Activated CD4-positive, alpha-beta T cell treated with anti-CD3 and anti-CD28 coated beads for 24 hours (primary cell): ENCODE measurements at places on chromosomes 5 and 9.
A peak's percentile ranks its signal among the peaks of the same experiment; 100 is the strongest.

DNA sequence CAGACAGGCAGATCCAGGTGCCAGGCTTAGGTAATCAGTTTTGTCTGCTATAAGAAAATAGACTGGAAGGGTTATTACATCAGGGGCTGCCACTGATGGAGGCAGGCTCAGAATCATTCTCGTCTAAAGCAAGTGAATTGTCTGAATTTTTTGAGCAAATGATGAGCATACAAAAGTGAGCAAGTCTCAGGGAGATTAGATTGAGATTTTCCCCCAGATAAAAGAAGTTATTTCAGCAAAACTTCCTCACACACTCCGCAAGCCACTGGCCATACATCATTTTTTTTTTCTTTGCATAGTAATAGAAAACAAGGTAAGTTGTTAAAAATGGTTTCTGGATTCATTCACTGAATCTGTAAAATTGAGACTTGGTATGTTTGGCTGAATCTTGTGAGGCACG lies 52.9 kb downstream of the ZNF462 start:
- DNase-seq = no peak

DNA sequence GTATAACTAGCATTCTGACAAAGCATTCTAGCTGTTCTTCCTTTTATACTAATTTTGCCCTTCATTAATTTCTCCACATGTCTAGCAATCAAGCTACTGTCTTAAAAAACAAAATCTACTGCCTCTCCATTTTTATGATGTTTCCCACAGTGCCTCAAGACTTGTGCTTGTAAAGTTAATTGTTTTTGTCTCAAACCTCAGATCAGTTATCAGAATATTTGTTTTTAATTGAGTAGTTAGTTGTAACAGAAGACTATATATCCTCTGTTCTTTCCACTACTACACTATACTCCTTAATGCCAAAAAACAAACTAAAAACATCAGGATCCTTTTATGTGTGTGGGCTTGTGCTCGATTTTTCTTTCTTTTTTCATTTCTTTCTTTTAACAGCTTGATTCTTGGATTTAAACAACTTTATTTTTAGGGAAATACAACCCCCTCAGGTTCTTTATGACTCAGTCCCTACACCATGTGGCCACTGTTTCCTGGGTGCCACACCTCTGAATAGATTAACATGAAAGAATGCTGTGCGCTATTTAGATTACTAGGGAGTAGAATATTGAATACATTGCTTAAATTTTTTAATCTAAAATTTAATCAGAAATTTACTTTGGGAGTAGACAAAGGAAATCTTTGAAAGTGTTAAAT lies 1.2 kb downstream of the ASPN start:
- DNase-seq = no peak

DNA sequence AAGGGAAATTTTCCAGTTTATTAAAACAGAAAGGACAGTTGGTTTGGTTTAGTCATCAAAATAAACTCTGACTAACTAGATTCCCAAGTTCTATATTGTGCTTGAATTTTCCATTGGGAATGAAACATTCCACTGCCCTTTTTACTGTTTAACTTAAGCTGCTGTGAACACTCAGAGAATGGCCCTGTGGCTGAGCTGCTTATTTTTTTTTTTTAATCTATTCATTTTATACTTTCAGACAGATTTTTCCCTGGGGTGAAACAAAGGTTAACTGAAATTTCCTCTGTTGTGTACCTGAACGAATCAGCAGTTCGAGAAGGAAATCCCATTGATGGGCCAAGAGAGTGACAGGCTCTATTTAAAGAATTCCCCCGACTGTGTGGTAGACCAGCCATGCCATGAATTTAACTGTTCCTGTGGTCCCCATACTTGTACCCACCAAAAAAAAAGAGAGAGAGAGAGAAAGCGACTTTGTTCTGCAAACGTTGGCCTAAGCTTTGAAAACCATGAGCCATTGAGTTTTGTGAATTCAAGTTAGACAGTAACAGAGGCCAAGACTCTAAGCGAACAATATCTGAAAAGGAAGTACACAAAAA lies 138.7 kb upstream of the GRHPR start:
- DNase-seq = no peak

DNA sequence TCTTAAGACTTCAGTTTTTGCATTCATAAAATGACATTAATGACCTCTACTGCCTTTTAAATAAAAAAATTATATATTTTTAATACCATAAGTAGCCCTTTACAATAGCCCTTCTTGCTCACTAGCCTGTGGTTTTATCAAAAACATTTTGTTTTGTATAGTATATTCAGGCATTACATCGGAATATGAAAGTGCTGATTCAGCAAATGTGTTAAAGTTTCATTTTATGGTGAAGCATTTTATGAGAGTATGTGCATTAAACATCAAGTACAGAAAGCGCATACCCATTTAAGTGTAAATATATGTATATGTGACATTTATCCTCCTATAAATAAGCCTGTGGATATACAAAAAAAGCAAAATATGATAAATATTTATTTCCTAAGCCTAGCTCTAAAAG lies 56.2 kb upstream of the GABRB2 start:
- DNase-seq = no peak

DNA sequence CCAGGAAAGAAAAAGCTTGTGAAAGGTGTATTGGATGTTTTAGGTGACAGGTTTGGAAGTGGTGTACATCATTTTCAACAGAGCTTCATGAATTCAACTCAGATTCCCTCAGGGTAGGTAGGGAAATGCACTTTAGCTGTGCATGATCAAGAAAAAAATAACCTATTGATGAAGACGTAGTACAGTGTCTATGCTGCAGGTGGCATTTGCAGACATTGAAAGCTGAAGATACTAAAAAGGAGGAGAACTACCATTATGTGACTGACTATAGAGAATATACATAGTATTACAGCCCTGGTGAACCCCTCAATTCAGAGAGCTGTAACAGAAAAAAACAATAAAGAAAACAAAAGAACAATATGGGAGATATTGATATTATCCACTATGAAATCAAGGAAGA lies 2344.7 kb upstream of the ACO1 start:
- no peak for DNase-seq

GRCh38 chr5:43287493-43287892 lies 25.7 kb downstream of the HMGCS1 start:
- no peak for DNase-seq

- DNase-seq = no peak
Observed at GRCh38 chr5:67350185-67350584, 153.6 kb upstream of the CD180 start.

DNA sequence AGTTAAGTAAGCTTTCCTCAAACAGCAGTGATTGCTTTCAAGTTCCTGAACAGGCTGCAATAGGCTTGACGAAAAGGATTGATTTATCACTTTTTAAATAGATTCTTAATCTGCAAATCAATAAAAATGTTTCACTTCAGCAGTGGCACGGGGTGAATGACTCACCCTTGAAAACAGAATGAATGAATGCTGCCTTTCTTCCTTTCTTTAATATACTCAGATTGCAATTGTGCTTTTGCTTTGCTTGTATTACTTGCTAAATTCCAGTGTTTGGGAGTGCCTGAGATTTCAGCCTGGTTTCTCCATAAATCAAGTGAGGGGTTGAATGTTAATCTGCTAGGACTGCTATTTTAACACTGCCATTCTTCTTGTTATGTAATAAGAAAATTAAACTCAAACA lies 1293.8 kb downstream of the PTPRD start:
- DNase-seq = no peak

GRCh38 chr5:141366016-141366896 lies 2.3 kb downstream of the PCDHGA5 start:
- no peak for DNase-seq

DNA sequence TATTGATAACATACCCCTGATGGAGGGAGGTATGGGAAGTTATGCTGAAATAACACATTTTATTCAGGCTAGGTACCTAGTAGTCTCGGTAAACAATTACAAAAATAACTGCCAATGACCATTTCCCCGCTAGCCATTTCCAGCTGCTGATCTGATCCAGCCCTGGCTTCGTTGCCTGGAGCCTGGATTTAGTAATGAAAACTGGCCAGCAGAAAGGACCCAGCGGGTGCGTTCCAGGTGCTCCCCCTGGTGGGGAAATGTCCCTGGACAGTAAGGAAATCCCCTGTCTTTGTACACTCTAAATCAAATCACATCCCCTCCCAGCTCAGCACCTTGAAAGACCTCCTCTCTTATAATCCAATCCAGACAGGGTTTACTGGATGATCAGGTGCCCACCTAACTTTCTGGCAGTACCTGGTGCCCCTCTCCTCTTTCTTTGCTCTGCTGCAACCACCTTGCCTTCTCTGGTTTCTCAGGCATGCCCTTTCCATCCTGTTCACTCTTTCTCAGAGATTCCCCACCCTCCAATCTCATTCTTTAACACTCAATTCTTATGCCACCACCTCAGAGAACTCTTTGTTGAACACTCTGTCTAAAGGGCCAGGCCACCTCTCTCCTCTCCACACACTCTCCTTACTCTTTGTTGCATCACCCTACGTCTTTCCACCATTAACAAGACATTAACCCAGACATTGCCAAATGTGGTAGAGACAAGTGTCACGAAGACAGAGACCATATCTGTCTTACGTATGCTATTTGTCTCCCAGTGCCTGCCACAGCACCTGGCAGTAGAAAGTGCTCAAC lies 50.1 kb upstream of the SMAD5 start:
- peak; percentile 55 for DNase-seq

DNA sequence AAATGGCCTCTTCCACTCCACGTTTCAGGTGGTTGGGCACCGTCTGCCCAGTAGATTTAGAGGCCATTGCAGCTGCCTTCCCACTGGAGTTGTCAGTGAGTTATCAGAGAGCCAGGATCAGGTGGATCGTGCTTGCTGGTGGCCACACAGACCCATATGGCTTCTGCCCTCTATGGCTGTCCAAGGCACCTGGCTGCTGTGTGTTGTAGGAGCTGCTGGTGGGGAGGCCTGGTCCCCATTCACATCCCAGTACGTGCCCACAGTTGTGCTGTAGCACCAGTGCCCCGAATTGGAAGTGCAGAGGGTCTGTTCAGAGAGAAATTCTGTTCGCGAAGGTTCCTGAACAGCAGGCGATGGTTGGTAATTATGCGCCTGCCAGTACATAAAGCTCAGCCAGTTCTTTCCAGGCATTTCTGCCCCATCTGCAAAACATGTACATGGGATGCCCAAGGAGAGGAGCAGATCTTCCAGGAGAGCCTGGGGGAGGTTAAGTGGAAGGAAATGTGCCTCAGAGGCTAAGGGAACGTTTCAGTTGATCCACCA lies 41.1 kb downstream of the UBE2QL1 start:
- no peak for DNase-seq

- DNase-seq = no peak
Observed at GRCh38 chr9:117149996-117150395, 264.9 kb downstream of the ASTN2 start.

GRCh38 chr5:75140277-75140676 lies 87.9 kb upstream of the GCNT4 start:
- no peak for DNase-seq

DNA sequence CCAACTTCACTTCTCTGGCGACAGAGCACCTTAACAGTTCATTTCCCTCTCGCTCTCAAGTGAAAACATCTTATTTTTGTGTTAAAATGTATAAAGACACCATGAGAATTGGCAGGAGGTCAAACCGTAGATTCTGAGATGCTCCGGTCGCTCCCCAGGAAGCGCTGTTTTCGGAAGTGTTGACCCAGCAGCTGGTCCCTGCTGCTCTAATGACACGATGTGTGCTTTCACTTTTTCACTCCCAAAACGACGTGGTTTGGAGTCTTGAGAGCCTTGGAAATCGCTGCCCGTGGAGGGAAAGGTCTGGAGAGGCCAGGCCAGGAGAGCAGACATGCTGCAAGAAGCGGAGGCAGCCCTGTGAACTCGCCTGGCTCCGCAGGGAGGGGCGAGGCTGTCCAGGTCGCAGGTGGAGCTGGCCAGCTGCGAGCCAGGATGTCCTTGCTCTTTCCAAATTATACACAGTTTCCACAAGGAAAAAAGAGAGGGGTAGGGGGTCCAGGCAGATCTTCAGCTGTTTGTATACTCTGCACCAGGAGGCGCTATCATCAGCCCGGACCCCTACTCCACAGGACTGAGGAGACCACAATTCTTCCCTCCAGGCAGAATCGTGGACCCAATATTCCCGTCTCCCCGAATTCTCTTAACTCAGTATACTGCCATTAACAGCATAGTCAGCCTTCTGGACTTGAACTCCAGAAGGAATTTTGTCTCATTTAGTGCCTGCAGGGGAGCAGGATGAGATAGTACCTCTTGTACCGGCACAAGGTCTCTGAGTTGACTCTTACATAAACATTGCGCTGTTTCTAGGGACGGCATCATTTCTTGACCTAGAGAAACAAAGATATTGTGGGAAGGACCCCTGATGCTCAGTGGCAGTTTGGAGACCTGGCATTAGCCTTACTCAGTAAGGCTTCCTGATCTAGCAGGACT lies 248.6 kb upstream of the ANKRD55 start:
- DNase-seq = no peak
